ENCODE measurements at places on chromosomes 16 and 17. TPM values are rescaled to one million over a fixed set of nuclear protein-coding genes. Genes with fewer than 3 reads are reported as not detected.

EVPL gene
- 8.2 TPM for total RNA-seq

USP43 gene
- 1.3 TPM for total RNA-seq

ABI3 gene
- not detected for total RNA-seq

CEMP1 gene
- total RNA-seq: not detected

HBZ gene
- not detected for total RNA-seq

FOXJ1 gene
- 1.4 TPM for total RNA-seq

GSG1L gene
- total RNA-seq: not detected

COG8 gene
- 52.1 TPM for total RNA-seq

KRT16 gene
- not detected for total RNA-seq

UNC13D gene
- total RNA-seq: 27.2 TPM

CRISPLD2 gene
- 0.31 TPM for total RNA-seq

FOXN1 gene
- total RNA-seq: not detected

GDPD3 gene
- 20.6 TPM for total RNA-seq

TM4SF5 gene
- total RNA-seq: 15.6 TPM
